Activated naive CD8-positive, alpha-beta T cell treated with anti-CD3 and anti-CD28 coated beads for 36 hours (primary cell): ENCODE measurements at places on chromosomes 1 and 21. TPM values are rescaled to one million over a fixed set of nuclear protein-coding genes. Genes with fewer than 3 reads are reported as not detected.

DNA sequence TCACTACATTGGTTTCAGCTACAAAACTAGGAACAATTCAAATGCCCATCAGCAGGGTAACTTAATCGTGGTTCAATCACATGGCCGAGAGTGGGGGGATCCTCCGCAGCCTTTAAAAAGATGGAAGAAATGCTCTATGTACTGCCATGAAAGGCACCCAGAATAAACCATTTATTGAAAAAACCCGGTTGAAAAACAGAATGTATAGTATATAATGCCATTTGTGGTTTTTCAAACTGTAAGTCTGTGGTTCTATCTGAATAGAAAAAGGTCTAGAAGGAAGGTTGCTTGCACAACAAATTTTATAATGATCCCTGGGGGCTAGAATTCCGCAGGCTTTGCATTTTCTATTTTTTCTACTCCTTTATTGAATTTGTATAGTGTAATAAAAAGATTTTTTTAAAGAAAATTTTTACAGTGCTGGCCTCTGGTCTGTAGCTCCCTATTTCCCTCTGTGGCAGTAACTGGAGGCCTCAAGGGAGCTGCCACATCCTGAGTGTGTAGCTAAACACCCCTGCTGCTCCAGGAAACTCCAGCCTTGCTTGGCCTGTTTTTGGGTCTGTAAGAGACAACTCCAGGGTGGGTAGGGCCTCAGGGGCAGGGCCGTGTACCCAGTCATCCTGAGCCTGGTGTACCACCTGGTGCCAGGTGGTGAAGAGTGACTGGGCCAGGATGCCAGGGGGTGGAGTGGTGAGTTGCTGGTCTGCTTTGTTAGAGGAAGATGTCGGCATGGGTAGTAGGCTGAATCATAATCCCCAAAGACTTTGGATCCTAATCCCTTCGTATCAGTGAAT is 51.5 kb upstream of the EPS8L3 start:
- no peak for DNase-seq

The HRNR gene
- not detected for total RNA-seq

GRCh38 chr1:54649130-54649898 is 7.7 kb downstream of the MROH7 start:
- no peak for DNase-seq

DNA sequence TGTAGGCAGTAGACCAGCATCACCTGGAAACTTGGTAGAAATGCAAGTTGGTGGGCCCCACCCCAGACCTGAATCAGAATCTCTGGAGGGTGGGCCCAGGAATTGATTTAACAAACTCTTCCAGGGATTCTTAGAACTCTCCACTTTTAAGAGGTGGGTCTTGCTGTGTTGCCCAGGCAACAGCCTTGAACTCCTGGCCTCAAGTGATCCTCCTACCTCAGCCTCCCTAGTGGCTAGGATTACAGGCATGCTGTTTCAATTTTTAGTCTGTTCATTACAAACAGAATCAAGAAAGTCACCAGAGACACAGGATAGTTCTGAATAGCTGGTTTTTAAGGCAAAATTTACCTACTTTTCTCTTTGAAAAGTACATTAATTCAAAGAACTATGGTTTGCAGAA is 31.2 kb downstream of the NCF2 start:
- no peak for DNase-seq

DNA sequence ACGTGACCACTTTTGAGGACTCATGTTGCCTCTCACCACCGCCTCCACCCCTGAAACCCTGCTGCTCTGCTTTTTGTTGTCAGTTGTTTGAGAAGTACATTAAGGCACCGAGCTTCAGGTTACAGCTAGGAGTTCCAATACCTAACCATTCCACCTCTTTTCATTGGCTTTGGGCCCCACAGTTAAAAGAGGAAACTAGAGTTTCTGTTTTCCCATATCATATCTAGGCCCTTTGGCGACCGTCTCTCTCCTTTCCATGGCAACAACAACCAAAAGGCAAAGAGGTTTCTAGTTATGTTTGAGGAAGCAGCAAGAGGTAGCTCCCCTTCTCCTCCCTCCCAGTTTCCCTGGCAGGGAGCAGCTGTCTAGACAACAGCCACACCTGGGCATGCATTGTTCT is 5.9 kb downstream of the ANKRD35 start:
- no peak for DNase-seq

The PTPN14 gene
- 1.3 TPM for total RNA-seq

GRCh38 chr21:18723171-18723570 is 319.6 kb upstream of the TMPRSS15 start:
- DNase-seq: no peak

GRCh38 chr1:50980505-50980904 is 10.5 kb downstream of the CDKN2C start:
- no peak for DNase-seq

- no peak for DNase-seq
These were observed 23.0 kb downstream of the ADAMTS5 start for GRCh38 chr21:26943921-26944320.

DNA sequence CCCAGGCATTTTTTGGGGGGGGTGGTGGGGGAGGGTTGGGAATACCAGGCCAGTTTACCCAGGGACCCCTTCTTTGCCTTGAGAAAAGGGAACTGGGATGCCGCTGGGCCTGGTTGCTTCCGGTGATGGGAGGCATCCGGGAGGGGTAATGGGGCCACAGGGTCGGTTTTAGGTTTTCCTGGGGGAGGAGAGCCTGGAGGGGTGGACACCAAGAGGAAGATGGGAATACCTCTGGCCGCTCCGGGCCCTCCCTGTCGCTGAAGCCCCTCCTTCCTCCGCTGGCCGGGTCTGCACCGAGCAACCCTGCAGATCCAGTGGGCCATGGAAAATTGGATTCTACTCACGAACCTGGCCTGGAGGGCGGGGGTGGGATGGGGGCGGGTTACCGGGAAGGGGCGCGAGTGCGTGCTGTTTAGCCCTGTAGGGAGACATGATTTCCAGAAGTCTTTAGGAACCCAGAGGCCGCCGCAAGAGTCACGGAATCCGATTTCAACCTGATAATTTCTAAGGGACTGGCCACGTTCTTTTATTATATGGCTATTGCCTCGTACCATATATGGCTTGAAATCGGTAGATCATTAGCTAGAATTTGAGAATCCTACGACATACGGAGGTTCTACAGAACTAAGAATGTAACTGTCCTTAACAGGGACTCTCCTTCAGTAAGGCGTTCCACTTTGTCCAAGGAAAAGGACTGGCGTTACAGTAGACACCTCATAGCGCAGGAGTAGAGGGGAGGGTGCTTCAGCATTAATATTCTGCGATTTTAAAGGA is 749 bp downstream of the AKIRIN1 start:
- DNase-seq: peak; percentile 12

- no peak for DNase-seq
These were observed 80.1 kb downstream of the SH3BGR start for GRCh38 chr21:39531840-39532239.

The ARHGEF10L gene
- not detected for total RNA-seq

DNA sequence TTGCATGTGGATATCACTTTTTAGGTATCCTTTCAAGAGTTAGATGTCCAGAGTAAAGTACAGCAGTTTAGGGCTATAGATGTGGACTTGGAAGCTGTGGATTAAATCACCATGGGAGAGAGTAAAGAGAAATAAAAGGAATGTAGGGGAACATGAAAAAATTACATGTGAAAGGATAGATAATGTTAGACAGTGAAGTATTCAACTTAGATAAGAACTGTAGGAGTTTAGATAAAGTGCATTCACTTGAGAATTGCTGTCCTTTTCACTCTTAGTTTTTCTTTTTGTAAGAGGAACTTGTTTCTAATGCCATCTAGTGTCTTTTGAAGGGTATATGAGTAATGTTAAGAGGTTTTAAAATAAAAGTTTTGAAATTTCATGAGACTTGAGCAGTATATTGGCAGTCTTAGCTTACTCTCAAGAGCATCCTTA is 40.1 kb downstream of the MAST2 start:
- no peak for DNase-seq

DNA sequence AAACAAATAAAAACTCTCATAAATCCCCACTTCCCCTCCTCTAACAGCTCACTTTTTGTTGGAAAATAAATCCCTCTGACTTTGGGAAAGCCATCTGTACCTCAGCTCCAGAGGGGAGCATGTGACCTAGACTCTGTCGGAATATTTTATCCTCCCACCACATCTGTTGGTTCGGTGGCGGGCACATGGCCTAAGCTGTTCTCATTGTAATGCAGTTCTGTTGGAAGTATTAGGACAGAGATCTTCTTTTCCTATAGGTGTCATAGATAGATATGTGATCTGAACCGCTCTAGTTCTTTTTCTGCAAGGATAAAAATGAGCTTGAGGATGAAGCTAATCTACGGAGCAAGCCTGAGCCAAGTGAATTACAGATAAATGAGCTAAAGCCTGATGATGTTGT is 50.5 kb upstream of the EPS8L3 start:
- DNase-seq: no peak

- no peak for DNase-seq
These were observed 16.6 kb upstream of the DISP3 start for GRCh38 chr1:11462224-11462923.

GRCh38 chr1:23515905-23516304 is 15.1 kb downstream of the E2F2 start:
- DNase-seq: no peak
